ENCODE measurements at places on chromosomes 7 and 10. TPM values are rescaled to one million over a fixed set of nuclear protein-coding genes. Genes with fewer than 3 reads are reported as not detected.
A peak's percentile ranks its signal among the peaks of the same experiment; 100 is the strongest.

DNA sequence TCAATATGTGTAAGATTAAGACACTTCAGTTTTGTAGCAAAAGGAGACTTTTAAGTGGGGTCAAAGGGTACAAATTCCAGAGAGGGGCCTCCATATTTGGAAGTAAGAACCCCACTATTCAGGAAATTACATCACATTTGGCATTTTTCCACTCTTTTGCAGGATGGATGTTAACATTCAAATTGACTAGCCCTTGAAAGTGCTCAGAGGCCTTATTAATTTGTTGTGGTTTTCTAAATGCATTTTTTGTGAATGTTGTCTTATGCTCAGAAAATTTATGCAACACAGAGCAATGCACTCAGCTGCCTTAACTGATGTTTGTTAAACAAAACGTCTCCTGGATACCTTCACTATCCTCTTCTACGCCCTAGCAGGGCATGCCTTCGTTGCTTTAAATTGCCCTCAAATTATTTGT lies 50.9 kb upstream of the PDLIM1 start:
- no peak overlapping the region for H3K4me3 ChIP-seq
- no peaks in the 10 kb centered on the region for H3K27me3 ChIP-seq
- H3K4me1 ChIP-seq, result peaks cover 9% of the 10 kb centered on the region
- H3K27ac ChIP-seq, result no peak overlapping the region
- no peaks in the 10 kb centered on the region for H3K36me3 ChIP-seq

- DNase-seq, result no peak
- H3K4me3 ChIP-seq, result no peak overlapping the region
- no peaks in the 10 kb centered on the region for H3K27me3 ChIP-seq
- H3K4me1 ChIP-seq, result peaks cover 82% of the 10 kb centered on the region
- H3K36me3 ChIP-seq, result peaks cover 4% of the 10 kb centered on the region
These were observed 62.1 kb downstream of the PTEN start for GRCh38 chr10:87925570-87925969.

HOXA5 gene
- not detected for total RNA-seq

BAIAP2L1 gene
- total RNA-seq, result 12.4 TPM

KEL gene
- 0.79 TPM for total RNA-seq

DNA sequence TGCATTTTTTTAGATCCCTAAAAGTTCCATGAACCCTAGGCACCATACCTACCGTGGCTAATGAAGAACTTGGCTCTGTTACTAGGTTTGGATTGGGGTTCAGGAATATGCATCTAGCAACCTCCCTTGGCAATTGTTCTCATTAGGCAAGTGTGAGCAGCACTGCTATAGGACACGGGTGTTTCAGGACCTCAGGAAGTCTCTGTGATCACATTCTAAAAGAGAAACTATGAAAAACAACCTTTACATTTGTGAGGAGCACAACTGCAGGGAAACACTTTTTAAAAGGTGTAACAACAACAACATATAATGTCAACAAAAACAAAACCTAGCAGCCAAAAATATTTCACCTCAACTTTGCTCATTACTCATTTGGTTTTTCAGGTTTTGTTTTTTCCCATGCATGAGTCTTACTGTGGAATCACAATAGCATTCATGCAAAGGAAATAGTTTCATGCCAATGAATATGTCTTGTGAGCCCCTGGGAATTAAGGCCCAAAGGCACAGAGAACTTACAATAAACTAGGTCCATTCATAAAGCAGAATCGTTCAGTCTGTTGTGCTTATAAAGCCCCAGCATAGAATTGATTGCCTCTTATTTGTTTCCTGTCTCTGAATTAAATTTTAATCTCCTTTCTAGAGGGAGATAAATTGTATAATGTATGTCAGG lies 255.7 kb upstream of the DGKB start:
- DNase-seq, result no peak
- no peak overlapping the region for H3K4me3 ChIP-seq
- H3K36me3 ChIP-seq, result no peaks in the 10 kb centered on the region
- H3K4me1 ChIP-seq, result peaks cover 21% of the 10 kb centered on the region

COL17A1 gene
- total RNA-seq, result not detected

AQP1 gene
- 18.0 TPM for total RNA-seq

DNA sequence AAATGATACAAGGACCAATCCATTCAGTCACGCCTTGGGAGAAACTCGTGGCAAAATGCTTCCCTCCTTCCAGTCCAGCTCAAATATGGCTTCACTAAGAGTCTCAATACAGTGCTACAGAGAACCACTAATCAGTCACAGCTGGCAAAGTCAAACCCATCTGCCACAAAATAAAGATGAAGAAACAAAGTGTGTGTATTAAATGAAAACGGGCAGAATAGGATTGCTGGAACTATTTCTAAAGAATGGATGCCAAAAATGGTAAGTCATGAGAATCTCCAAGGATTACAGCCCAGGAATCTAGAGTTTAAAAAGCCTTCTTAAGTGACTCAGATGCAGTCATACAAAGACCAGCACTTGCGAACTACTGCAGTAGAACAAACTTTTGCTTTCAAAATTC lies 61.9 kb downstream of the CACUL1 start:
- DNase-seq, result no peak
- peaks cover 31% of the 10 kb centered on the region for H3K4me1 ChIP-seq
- H3K27ac ChIP-seq, result peak overlapping the region; percentile 83
- H3K4me3 ChIP-seq, result no peak overlapping the region

RASA4B gene
- 9.9 TPM for total RNA-seq

PAPOLB gene
- not detected for total RNA-seq

SSC4D gene
- total RNA-seq, result 1.2 TPM

- H3K27me3 ChIP-seq, result no peaks in the 10 kb centered on the region
- H3K27ac ChIP-seq, result no peak overlapping the region
- peaks cover 6% of the 10 kb centered on the region for H3K4me1 ChIP-seq
- no peak for DNase-seq
These were observed 92.8 kb upstream of the FEZF1 start for GRCh38 chr7:122397381-122397780.

SLC35G1 gene
- total RNA-seq, result 5.3 TPM

EFCAB10 gene
- not detected for total RNA-seq

DNA sequence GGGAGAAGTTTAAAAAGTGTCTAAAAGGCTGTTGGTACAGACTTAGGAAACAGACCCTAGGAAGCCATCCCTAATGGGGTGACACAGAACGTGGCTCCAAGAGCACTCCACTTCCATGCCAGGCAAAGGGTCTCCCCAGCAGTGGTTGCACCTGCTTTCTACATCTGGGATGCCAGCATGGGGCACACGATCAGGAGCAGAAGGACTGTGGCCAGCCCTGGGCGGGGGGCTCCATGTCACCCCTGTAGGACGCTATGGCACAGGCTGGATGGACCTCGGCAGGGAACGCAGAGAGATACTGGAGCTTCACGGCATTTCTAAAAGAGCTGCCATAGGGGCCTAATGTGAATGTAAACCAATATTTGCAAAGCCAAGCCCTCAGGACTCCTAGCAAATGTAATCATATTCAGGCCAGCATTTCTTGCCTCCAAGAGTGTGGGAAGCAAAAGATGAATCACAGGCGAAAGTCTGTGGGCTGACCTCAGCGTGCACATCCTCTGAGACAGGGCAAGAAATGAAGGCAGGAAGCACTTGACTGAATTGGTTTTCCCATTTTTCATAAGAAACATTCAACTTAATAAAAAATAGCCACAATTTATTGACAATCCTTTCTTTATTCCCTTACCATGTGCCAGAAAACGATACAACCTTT lies 93.9 kb downstream of the ATXN7L1 start:
- H3K36me3 ChIP-seq, result no peaks in the 10 kb centered on the region
- no peak overlapping the region for H3K27ac ChIP-seq
- no peak for DNase-seq
- H3K4me3 ChIP-seq, result no peak overlapping the region
- H3K4me1 ChIP-seq, result peaks cover 13% of the 10 kb centered on the region

DNAH11 gene
- total RNA-seq, result not detected

- H3K4me3 ChIP-seq, result no peak overlapping the region
- H3K27ac ChIP-seq, result no peak overlapping the region
- H3K36me3 ChIP-seq, result peaks cover 11% of the 10 kb centered on the region
- DNase-seq, result no peak
- H3K4me1 ChIP-seq, result peaks cover 17% of the 10 kb centered on the region
These were observed 273.6 kb downstream of the PLXDC2 start for GRCh38 chr10:20089879-20090278.

DNA sequence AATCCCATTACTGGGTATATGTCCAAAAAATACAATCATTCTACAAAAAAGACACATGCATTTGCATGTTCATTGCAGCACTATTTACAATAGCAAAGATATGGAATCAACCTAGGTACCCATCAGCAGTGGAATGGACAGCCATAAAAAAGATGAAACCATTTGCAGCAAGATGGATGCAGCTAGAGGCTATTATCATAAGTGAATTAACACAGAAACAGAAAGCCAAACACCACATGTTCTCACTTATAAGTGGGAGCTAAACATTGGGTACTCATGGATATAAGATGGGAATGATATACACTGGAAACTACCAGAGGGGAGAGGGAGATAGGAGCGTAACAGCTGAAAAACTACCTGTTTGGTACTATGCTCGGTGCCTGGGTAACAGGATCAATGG lies 154.0 kb downstream of the TMEM26 start:
- H3K27me3 ChIP-seq, result no peaks in the 10 kb centered on the region
- no peak overlapping the region for H3K4me3 ChIP-seq
- peaks cover 38% of the 10 kb centered on the region for H3K4me1 ChIP-seq
- peaks cover 10% of the 10 kb centered on the region for H3K36me3 ChIP-seq
- DNase-seq, result no peak

- peak overlapping the region; percentile 99 for H3K27ac ChIP-seq
- H3K4me1 ChIP-seq, result peaks cover 44% of the 10 kb centered on the region
- DNase-seq, result no peak
- H3K36me3 ChIP-seq, result no peaks in the 10 kb centered on the region
- no peaks in the 10 kb centered on the region for H3K27me3 ChIP-seq
These were observed 1.1 kb downstream of the ARID5B start for GRCh38 chr10:61902445-61903220.

- H3K4me1 ChIP-seq, result no peaks in the 10 kb centered on the region
- H3K4me3 ChIP-seq, result no peak overlapping the region
- DNase-seq, result no peak
- H3K27me3 ChIP-seq, result no peaks in the 10 kb centered on the region
These were observed 602.3 kb downstream of the SORCS3 start for GRCh38 chr10:105243381-105243780.

- H3K4me1 ChIP-seq, result no peaks in the 10 kb centered on the region
- H3K27ac ChIP-seq, result no peak overlapping the region
- H3K36me3 ChIP-seq, result no peaks in the 10 kb centered on the region
- no peak overlapping the region for H3K4me3 ChIP-seq
These were observed 519.4 kb downstream of the GLRX3 start for GRCh38 chr10:130655313-130656186.

- H3K4me3 ChIP-seq, result no peak overlapping the region
- H3K36me3 ChIP-seq, result no peaks in the 10 kb centered on the region
- no peak for DNase-seq
- H3K4me1 ChIP-seq, result peaks cover 22% of the 10 kb centered on the region
- peaks cover 1% of the 10 kb centered on the region for H3K27me3 ChIP-seq
- no peak overlapping the region for H3K27ac ChIP-seq
These were observed 305.1 kb upstream of the PITRM1 start for GRCh38 chr10:3477683-3478082.

CALML5 gene
- not detected for total RNA-seq

DNA sequence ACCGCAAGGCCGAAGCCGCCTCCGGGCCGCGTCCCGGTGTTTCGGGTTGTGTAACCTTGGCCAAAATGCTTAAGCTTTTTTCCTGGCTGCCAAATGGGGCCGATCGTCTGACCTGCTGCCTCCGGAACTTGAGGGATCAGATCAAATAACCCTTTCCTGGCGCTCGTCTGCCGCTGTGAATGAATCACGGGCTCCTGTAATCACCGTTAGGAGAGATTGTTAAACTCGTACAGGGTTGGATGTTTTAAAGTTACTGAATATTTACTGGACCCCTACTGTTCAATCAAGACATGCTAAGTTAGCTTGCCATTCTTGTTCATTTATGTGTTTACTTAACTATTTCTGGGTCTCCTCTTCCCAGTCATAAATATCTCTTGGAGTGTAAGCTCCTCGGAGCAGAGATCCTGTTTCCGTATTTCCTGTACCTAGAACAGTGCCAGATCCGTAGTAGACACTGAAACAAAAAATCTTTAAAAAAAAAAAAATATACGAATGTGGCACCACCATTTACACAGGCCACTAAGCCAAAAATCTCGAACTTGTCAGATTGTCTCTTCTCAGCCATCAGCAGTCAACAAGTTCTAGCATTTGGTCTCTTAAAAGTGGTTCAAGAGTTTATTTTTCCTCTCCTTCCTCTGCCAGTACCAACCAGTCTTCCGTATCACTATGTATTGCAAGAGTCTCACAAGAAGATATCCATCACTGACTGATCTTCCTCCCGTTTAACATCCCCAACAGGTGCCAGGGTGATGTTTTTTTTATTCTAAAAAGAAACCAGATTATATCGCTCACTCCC lies 650 bp upstream of the TM9SF3 start:
- no peaks in the 10 kb centered on the region for H3K36me3 ChIP-seq
- DNase-seq, result no peak
- H3K27me3 ChIP-seq, result no peaks in the 10 kb centered on the region
- H3K27ac ChIP-seq, result no peak overlapping the region
- no peak overlapping the region for H3K4me3 ChIP-seq

TRPV5 gene
- not detected for total RNA-seq

SCIN gene
- total RNA-seq, result 0.65 TPM
